ENCODE measurements at places on chromosomes 2 and 18.

DNA sequence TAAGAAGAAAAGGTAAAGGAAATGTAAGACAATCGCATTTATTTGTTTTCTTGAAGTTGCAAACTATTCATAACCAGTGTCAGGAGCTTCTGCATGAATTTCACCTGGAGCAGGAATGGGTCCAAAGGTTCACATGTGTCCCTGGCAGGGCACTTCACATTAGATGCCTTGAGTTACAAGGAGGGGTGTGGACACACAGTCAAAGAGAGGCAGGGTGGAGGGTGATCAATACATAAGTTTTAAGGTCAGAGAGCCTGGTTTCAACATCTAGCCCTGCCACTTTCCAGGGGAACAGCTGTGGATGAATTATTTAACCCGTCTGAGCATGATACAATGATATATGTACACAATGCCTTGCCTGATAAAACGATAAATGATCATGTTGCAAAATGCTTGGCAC lies 321.4 kb downstream of the CYP26B1 start:
- no peak for DNase-seq

DNA sequence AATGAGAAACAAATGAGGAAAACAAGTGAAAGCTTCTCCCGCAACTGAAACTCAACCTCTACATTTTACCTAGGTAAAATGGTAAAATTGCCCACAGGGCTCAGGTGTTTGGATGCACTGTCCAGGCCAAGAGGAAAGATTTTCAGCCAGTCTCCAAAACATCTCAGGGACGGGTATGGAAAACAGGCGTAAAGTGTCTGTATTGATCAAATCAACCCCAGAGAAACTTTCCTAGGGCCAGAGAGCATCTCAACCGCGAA lies 361 bp upstream of the HAT1 start:
- DNase-seq = no peak

DNA sequence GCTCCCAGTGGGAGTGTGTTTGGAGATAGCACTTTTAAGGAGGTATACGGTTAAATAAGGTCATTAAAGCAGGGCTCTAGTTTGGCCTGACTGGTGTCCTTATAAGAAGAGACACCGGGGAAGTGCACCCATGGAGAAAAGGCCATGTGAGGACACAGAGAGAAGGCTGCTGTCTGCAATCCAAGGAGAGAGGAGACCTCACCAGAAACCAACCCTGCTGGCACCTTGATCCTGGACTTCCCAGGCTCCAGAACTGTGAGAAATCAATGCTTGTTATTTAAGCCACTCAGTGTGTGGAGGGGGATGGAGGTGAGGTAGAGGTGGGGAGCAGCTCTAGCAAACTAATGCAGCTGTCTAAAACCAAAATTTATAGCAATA lies 62.0 kb downstream of the RPL31 start:
- DNase-seq = no peak

GRCh38 chr2:104318001-104318665 lies 535.8 kb upstream of the POU3F3 start:
- DNase-seq = no peak

- DNase-seq = peak; percentile 62
These were observed 11.5 kb upstream of the DIPK1C start for GRCh38 chr18:74468547-74469061.
